ENCODE measurements at places on chromosomes 5 and 9.

DNA sequence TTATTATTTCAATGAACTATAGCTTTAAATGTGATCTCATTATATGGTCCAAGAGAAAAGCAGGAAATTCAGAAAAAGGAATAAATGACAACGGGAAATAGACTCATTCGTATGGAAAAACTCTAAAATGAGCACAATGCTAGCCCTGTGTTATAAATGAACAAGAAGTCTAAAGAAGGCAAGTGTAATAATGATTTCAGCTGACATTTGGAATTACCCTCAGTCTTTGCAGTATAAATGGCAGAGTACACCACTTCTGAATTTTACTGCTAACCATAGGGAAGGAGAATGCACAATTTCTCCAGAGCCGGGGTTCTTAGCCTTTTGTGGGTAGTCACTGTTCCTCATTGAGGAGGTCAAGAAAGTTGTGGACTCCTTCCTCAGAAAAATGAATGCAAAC, 93.1 kb downstream of the ANKRD55 start:
- no peak for DNase-seq

DNA sequence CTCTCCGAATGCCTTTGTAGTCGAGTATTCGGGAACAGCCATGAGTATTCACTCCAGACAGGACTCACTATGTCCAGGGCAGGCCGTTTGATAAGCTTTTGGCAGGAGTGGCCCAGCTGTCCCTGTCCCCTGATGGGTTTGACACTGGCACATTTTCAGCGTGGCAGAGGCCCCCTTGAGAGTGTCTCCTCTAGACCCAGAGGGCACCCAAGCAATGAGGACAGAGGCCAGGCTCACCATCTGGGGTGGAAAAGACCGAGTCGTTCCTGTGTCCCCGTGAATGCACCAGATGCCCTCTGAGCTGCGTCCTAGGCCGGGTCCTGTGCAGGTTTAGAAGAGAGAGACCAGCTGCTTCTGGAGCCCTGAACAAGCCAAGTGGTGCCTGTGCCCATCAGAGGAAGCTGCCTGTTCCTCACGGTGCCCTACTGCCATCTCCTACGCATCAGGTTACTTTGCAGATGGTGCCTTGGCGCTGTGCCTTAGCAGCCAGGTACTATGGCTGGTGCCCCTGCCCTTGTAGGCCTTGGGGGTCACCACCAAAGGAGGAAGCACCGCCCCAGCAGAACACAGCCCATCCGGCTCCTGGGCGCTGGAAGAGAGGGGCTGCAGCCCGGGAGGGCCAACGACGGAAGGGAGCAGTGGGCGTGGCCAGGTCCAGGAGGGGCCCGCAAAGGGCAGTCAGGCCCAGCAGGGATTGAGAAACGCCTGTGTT, 42.4 kb downstream of the LRSAM1 start:
- no peak for DNase-seq

GRCh38 chr5:6659941-6660684, 26.9 kb downstream of the SRD5A1 start:
- DNase-seq, result no peak

DNA sequence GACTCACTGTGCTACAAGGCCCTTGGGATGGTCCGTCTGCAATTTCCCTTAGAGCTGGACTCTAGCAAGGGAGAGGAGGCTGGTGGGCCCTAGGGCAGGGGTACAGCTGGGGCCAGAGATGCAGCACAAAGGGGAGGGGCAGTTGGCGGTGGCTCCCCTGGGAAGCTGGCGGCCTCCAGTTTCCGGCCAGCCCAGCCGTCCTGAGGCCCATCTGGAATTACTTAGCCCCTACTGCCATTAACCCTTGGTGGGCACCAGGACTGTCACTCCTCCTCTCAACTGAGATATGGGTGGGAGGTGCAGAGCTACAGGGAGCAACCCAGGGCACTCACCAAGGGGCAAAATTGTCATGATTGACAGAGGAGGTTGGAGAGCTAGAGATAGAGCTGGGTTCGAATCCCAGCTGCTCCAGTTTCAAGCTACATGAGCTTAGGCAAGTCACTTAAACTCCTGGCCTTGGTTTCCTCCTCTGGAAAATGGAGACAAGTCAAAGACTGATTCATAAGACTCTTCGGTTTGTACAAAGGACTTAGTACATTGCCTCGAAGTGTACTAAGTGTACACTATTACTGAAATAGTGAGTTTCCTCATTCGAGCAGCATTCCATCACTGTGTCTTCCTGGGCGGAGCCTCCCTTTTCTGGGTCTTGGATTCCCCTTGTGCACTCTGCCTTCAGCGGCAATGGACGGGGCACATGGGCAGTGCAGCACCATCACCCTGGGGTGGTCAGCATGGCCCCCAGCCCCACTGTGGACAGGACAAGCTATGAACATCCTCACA, 2.7 kb upstream of the PDGFRB start:
- no peak for DNase-seq

DNA sequence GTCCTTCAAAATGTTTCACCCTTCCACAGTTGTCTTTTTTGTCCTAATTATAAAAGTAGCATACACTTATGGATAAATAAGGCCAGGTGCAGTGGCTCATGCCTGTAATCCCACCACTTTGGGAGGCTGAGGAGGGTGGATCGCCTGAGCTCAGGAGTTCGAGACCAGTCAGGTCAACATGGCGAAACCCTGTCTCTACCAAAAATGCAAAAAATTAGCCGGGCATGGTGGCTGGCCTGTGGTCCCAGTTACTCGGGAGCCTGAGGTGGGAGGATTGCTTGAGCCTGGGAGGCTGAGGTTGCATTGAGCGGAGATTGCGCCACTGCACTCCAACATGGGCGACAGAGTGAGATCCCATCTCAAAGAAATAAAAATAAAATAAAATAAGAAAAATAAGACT, 1.6 kb downstream of the C5orf52 start:
- DNase-seq, result no peak

GRCh38 chr9:100126423-100126822, 27.4 kb downstream of the INVS start:
- no peak for DNase-seq

DNA sequence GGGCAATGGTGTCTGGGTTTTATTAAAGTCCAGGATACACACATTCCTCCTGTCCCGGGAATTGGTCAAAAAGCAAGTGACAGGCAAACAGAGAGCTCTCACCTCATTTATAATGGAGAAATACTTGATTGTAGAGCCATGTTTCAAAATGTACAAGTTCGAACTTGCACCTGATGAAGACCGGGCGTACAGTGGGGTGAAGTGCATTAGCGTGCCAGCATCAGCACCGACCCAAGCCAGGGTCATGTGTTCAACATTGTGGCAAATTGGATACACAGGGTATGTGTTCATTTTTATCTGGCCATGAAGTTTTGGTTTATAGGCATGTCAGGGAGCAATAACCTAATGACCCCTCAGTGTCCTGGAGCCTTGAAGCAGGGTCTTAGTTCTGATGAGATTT, 472.5 kb downstream of the IRX1 start:
- no peak for DNase-seq

- no peak for DNase-seq
Measured at GRCh38 chr9:84305497-84306131, 34.9 kb downstream of the SLC28A3 start.

DNA sequence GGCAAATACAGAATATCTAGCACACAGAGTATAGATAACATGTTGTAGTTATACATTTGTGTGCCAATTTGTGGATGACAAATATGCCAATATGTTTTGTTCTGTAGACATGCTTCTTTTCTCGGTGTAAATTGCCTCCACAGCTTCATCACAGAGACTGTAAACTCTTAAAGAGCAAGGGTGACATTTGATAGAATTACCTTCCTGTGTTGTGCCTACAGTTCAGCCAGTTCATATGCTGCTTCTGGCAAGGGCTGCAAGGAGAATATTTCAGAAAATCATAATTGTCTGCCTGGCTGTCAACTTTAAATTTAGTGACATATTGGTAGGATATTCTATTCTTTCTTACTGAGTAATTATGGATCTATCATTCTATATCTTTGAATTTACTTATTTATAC, 155.1 kb downstream of the MAT2B start:
- no peak for DNase-seq

- DNase-seq, result no peak
Measured at GRCh38 chr5:38994324-38994927, 79.8 kb downstream of the RICTOR start.

DNA sequence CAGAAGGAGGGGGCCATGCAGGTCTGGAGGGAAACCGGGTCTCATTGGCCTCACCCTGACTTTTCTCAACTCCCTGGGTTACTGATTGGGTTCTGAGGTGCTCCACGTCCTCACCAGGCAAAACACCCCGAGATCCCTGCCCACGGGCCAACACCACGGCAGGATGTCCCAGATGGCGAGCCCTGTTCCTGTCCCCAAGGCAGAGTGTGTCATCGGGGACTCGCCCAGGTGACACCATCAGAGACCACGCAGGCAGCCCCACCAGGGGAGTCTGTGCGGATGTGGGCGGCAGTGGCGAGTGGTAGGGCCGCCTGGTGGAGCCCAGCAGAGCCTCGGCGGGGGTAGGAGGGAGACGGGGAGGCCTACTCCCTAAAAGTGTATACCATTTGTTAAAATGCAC, 59.0 kb upstream of the UBAC1 start:
- no peak for DNase-seq

GRCh38 chr5:12246036-12246435, 341.8 kb upstream of the CTNND2 start:
- DNase-seq, result no peak

- no peak for DNase-seq
Measured at GRCh38 chr5:4636378-4636777, 503.8 kb upstream of the ADAMTS16 start.

DNA sequence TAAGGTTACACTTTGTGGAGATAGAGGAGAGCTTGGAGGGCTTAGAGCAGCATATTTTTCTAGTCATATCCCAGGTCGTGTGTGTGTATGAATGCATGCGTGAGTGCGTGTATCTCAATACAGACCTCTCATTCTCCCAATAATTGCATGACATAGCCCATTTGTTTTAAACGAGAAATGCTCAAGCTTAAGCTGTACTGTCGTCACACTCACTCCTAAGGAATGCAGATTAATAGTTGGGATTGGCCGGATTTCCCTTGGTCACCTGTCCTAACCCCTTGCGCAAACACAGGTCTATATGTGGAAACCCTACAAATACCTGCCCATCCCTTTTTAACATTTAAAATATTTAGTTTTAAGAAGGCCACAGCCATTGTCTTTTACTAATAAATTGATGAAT, 165.8 kb downstream of the SEMA5A start:
- DNase-seq, result no peak

DNA sequence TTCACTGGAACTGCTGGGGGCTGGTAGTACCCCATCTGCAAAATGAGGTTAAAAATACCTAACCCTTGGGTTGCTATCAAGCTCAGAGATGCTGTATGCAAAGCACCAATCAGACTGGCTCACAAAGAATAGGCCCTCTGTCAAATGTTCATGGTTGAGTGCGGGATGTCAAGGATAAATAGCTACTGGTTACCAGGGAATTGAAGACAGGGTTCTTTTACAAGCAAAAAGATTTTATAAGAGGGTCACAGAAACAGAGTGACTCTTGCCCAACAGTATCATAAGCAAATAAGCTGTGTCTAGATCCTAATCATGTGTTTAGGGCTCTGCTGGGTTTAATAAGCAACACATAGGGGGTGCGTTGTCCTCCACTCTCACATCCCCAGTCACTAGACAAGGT, 11.9 kb downstream of the SYK start:
- no peak for DNase-seq

DNA sequence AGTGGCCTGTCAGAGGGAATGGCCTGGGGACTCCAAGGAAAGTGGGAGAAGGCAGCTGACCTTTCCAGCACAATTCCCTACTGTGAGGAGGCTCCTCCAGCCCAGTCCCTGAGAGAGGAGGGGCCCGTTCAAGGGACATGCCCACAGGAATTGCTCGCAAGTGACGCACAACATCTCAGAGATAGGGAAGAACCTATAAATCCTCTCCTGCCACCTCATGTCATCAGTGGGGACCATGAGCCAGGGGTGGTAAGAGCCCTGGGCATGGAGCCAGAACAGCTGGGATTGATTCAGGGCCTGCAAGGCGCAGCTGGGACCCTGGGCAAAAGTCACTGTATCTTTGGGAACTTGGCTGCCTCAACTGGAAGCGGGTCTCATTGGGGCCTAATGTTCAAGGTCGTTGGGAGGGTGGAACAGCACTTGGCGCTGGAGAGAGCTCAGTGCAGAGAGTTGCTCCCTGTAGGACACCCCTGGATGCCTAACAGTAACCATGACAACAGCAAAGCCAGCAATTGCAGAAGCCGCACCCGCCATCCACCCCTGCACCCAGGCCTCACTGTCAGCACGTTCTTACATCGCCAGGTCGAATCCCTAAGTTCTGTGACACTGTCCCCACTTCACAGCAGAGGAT, 41.3 kb upstream of the ORM1 start:
- no peak for DNase-seq

GRCh38 chr9:123860603-123861002, 69.3 kb downstream of the DENND1A start:
- no peak for DNase-seq

GRCh38 chr5:154466671-154467070, 11.4 kb downstream of the HAND1 start:
- DNase-seq, result no peak

DNA sequence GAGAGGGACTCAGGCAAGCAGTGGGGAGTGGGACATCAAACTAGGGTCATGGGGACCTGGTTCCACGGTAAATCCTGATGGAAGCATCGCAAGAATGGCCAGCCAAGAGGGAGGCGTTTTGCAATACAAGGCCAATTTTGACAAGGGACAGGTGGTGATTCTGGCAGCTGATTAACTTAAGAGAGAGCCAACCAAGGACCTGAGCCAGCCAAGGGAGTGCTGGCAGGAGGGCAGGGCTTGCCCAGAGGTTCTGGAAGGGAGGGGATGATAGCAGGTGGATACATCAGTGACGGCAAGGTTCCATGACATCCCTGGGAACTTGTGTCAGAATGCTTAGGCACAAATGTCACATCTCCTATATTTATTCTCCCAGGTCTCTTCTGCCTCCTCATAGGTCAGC, 32.8 kb upstream of the PUM3 start:
- DNase-seq, result no peak

GRCh38 chr5:54942064-54942778, 43.2 kb downstream of the ESM1 start:
- no peak for DNase-seq

DNA sequence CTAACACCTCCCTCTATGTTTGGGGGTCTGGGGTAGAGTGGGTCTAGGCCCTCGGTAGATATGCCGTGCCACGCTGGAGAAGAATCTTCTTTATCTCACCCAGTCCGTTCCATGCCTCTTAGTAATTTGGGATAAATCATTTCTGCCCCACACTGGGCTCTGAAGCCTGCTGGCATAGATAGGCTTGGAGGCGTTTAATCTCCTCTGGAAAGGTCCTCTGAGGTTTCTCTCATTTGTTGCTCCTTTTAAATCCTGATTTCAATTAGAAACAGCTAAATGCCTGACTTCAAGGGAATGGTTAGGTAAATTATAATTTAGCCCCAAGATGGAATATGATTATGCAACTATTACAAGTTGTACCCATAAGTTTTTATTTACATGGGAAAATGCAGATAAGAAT, 57.8 kb upstream of the AKNA start:
- no peak for DNase-seq

- DNase-seq, result no peak
Measured at GRCh38 chr9:122642226-122642625, 15.2 kb downstream of the OR1B1 start.

GRCh38 chr5:5739490-5739945, 317.0 kb downstream of the ICE1 start:
- no peak for DNase-seq

- no peak for DNase-seq
Measured at GRCh38 chr5:155905364-155905763, 421.6 kb upstream of the SGCD start.
